ENCODE measurements at places on chromosomes 7 and 10.
A peak's percentile ranks its signal among the peaks of the same experiment; 100 is the strongest.

- no peak for DNase-seq
Measured at GRCh38 chr7:11210374-11210773, 236.7 kb downstream of the PHF14 start.

DNA sequence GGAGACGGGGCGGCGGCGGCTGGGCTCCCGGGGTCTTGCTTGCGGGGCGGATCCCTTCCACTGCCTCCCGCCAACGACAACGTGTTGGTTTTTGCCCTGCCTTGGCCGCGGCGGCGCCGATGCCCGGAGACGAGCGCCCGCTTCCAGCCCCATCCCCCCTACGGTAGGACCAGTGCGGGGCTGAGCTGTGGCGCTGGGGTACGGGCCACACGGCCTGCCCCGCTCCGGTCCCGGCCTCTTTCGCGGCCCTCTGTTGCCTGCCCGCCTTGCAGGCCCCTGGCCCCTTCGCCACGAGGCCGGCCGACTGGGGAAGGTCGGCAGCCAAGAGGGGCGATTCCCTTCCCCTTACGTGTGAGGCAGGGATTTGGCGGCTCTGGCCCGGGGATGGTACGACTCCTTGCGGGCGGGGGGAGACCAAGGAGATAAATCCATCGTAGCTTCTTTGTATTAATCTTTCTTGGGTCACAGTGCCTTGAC is 488 bp downstream of the EIF4H start:
- DNase-seq = peak; percentile 9

GRCh38 chr7:114921631-114922025 is 266 bp upstream of the MDFIC start:
- DNase-seq = no peak

- DNase-seq = no peak
Measured at GRCh38 chr7:117963264-117964197, 90.3 kb upstream of the CTTNBP2 start.

DNA sequence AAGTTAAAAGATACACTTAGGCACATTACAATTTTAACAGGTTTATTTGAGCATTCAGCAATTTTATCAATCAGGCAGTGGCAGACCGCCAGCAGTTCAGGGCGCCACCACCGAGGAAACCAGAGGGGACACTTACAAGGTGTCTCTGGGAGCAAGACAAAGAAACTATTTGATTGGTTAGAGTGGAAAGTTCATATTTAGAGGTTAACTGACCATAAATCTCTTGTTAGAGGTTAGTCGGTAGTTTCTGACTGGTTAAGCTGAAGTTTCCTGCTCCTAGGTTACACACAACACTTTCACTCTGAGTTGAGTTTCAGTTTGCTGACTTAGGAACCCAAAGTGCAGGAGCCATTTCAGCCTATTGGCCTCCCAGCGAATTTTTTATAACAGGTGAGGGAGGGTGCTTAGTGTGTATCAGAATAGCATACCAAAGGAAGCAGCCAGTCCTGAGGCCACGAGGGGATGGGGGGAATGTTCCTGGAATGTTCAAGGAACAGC is 10.8 kb upstream of the PVRIG start:
- no peak for DNase-seq

DNA sequence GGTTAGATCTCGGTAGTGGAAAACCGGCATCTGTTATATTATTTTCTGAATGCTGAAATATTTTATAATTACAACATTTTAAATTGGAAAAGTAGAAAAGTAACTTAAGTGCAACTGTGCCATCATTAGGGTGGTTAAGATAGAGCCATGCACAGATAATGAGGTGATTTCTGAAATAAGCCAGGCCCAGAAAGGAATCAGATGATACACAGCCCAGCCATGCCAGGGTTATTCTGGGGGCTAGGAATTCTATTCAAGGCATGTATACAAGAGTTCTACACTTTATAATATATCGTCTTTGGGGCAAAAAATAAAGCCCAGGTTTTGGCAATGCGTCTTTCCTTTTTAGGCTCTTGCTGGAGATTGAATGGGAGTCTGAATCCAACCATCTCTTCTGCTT is 128.7 kb downstream of the ITGB8 start:
- no peak for DNase-seq

- no peak for DNase-seq
Measured at GRCh38 chr10:43389867-43390266, 18.4 kb downstream of the FXYD4 start.

- DNase-seq = no peak
Measured at GRCh38 chr10:132563485-132564248, 26.1 kb downstream of the INPP5A start.

DNA sequence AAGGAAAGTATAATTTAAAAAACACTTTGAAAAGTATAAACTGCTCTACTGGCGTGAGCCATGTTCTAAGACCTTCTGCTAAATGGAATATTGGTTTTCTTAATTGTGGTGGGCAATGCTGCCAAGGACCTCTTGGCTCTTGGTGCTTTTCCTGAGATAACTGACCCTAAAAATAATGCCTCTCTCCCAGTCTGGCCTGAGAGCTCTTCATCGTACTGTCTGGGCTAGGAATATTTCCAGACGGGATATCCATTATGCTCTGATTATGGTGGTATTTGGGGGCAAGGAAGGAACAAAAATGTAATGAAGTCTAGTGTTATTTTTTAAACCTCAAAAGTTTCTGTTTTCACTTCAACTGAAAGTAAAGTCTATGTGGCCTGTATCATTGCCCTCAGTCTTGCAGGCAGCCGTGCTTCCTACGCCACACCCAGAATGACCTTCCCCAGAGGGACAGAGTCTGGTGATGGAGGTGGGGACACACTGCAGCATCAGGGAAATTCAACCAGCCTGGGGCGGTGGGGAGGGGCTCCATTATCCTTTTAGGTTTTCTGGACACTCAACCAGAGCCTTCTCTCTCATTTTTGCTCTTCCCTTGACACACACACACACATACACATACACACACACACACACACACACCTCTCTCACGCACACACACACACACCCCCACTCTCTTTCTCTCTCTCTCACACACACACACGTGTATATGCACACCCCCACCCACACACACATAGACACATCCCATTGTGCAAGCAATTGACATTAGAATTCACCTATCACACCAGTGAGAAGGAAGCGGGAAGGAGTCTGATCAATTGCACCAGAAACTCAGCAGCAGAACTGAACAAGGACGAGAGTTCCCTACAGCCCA is 99.6 kb downstream of the LRRC18 start:
- DNase-seq = no peak

GRCh38 chr10:43622038-43622437 is 15.8 kb downstream of the ZNF485 start:
- DNase-seq = no peak

DNA sequence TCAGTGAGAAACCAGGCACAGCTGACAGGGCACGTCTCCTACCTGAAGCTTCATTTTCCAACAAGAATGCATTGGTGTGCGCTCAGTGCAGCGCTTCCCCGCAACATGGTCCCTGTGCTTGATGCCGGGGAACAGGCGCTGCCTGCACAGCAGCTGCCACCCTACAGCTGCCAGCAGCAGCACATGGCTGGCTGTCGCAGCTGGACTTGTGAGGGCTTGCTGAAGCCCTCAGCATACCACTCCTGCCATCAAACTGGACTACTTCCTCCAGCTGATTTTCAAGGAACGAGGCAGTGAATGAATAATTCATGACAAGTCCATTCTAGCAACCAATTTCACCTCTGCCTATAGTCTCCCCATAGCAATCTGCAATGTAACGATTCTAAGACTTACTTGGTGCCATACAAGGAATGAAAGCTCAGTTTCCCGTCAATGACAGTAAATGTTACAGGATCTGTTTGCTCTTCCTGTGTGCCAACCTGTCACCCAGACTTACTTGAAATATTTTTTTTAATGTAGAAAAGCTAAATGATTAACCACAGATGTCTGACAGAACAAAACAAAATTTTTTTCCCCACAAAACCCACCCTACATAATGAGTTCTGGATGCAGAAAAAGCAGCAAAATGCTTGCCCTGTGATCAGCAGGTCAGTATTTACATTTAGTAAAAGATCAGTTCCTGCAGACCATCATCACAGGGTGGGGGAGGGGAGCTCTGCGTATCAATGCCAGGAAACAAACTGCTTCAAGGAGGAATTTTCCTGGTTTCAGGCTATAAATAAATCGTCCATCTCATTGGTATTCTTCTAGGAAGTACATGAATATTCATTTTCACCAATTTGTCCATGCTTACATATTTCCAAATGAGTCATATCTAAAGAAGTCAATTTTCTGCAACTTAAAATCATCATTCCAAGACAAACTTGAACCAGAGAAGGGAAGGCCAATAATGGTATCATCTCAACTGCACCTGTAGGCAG is 140.6 kb downstream of the ALOX5 start:
- no peak for DNase-seq

DNA sequence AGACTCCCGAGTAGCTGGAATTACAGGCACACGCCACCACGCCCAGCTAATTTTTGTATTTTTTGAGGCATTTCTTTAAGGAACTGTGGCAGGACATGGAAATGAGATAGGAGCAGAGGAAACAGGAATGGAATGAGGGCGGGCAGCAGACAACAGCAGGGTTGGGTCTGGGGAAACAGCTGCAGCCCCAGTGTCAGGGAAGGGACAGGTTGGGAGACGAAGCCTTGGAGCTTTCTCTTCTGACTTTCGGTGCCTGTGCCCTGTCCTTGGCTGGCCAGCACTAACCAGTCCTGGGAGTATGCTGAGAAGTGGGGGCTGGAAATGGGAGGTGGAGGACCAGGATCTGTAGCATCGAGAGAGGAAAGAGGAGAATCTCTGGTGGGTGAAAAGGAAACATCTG is 47.4 kb downstream of the ATOH7 start:
- DNase-seq = no peak

- DNase-seq = no peak
Measured at GRCh38 chr10:72426986-72427385, 72.3 kb upstream of the DNAJB12 start.

DNA sequence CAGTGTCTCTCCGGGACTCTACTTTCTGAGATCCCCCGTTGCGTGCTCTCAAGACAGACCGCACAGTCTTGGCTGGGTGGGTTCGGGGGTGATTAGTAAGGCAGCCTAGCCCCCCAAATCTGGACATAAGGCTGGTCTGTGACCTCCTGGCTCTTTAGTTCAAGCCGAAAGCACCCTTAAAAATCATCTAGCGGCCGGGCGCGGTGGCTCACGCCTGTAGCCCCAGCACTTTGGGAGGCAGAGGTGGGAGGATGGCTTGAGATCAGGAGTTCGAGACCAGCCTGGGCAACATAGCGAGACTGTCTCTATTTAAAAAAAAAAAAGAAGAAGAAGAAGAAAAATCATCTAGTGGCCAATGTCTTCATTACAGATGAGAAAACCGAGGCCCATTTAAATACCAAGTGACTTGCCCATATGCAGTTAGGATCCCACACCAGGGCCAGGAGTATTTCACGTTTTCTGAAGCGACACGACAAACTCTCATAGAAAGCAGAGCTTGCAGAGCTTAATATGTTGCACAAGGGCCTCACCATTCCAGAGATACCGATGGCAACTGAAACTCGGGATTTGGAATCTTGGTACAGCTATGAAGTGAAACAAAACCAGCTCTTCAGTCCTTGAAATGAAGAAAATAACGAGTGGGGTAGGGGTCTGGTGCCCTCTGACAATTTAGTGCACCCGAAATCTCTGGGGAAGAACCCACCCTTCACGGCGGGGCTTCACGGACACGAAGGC is 703 bp upstream of the HILPDA start:
- no peak for DNase-seq

DNA sequence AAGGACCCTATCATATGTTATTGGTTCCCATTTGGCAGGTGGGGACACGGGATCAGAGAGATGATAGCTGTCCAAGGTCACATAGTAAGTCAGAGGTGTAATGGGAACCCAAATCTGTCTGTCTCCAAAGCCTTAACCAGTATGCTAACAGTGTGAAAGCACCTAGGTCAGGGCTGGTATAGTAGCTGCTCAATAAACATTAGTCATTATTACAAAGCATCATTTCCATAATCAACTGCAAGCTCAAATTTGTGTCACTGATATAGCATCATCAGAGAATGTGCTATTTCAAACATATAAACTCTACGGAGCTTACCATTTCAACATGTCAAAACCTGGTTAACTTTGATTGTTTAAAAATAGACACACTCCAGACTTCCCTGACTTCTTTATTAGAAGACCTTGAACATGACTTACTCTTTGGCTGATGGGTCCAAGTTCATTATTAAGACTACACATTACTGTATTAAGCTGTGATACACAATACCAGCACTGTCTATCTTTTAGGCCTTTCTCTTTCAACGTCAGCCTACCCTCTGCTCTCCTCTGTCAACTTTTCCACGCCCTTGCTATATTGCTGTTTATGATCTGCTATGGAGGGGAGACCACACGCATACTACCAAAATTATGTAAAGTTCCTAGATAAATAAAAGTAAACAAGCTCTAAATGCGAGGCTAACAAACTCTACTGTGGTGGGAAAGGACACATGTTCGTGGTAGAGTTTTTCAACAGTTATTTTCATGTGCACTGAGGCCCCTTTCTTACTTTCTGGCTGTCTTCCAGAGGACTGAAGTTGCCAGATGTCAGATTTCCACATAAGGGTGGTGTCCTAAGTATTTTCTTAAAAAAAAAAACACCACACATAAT is 33.6 kb downstream of the DNMBP start:
- no peak for DNase-seq

- DNase-seq = no peak
Measured at GRCh38 chr7:116071629-116072028, 41.1 kb upstream of the TFEC start.

GRCh38 chr10:87760195-87760905 is 57.7 kb downstream of the ATAD1 start:
- no peak for DNase-seq

- no peak for DNase-seq
Measured at GRCh38 chr7:40015790-40016296, 65.8 kb downstream of the CDK13 start.

Data from stimulated activated CD8-positive, alpha-beta memory T cell treated with anti-CD3 and anti-CD28 coated beads, Interleukin-4, amount 100 ng/mL, for 1 hour (primary cell).